MM.1S (cell line): ENCODE measurements at places on chromosomes 4 and X.

DNA sequence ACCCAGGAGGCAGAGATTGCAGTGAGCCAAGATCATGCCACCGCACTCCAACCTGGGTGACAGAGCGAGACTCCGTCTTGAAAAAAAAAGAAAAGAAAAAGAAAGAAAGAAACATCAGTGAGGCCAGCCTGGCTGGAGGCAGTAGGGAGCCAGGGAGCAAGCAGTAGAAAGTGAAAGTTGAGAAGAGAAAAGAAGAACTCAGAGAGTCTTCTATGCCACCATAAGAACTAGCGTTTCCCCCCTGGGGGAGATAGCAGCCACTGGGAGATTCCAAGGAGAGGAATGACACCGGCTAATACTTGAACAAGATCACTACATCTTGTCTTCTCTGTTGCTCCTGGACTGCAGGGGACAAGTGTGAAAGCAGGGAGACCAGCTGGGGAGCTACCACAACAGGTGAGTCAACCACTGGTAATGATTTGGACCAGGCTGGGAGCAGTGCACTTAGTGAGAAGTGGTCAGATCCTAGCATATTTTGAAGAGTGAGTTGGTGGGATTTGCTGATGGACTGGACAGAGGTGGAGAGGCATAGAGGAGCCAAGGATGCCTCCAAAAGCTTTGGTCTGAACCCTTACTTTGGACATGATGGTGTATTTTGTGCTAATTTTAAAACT, 33.4 kb downstream of the SLC2A9 start:
- DNase-seq, result no peak

DNA sequence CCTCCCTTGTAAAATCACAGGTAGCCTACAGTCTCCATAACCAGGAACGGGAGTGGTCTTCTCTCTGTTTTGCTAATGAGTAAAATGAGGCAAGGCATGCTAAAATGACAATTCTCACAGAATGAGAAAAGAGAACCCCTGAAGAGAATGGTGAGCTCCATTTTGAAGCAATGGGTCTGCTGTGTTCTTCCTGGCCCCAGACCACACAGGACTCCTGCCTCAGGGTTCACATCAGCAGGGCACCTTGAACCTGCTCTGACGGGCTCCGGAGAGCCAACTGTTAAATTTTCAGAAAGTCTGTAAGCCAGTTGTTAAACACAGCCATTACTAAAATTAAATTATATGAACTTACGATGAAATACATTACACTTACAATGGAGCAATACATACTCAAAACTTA, 32.1 kb upstream of the RBM47 start:
- DNase-seq, result no peak

- DNase-seq, result no peak
Observed at GRCh38 chrX:153327561-153327960, 6.0 kb upstream of the PNMA6F start.

DNA sequence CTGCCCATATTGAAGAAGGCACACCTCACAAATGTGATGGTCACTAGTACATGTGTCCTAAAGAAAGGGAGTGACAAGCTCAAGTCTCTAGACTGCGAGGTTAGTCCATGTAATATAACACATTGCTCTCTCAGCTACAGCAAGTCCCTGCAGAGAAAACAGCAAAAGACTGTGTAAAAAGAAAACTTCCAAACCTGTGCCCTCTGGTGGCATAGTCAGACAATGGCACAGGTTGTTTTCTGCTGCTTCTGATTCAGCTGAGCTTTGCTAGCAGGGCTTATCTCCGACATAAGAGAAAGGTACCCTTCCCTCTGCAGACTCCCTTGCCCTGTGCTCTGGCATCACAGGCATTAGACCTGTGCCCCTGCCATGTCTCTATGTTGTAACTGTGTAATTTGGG, 1.4 kb upstream of the SERPINA7 start:
- DNase-seq, result peak; percentile 50

DNA sequence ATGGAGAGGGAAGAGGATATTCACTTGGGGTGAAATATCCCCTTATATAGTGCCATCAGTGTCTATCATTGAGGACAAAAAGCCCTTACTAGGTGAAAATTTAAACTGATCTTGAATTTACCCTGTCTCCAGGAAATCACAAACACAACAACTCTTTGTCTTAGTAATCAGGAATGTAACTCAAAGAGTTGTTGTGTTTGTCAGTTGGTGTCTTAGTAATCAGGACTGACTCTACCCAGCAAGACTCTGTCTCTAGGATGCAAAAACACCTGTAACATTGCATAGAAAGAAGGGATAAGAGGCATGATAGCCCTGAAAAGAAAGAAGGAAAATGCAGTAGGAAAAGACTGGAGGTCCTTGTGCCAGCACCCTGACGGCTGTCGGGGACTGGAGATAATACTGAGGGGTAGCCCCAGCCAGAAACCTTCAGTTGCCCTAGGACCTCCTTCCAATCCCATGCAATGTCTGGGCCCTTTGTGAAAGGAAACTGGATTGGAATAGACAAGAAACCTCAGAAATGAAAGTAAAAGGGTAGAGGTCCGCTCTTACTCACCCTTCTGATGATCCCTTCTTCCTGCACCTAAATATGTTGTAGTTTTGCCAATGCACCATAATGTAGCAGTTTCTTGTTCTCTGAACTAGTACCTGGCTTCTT, 45.3 kb downstream of the HMGB2 start:
- peak; percentile 34 for DNase-seq

DNA sequence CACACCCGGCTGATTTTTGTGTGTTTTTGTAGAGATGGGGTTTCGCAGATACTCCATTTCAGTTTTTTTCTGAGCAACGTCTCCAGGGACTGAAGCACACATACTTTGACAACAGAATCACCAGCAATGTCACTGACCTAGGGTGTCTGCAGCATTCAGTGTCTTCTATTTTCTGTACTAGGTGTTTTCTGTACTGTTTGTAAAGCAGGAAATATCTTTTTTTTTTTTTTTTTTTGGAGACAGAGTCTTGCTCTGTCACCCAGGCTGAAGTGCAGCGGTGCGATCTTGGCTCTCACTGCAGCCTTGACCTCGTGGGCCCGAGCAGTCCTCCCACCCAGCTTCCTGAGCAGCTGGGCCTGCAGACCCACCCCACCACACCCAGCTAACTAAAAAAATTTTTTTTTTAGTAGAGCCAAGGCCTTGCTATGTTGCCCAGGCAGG, 8.9 kb downstream of the ADD1 start:
- DNase-seq, result no peak

- no peak for DNase-seq
Observed at GRCh38 chr4:185665655-185666054, 130.3 kb upstream of the PDLIM3 start.

DNA sequence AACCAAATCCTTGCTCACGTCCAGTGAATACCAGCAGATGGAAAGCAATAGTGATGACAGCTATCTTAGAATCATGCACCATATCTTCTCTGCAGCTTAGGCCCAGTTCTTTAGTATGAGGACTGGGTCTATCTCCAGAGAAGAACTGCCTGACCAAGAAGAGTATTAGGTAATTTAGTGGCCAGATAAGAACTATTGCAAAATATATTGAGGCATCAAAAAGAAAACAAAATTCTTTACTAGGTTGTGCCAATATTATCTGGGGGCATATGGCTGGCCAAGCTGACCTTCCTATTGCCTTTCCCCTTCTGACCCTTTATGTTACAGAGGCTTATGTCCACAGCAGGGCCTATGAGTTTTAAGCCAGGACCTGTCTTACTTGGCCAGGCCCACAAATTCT, 91.2 kb downstream of the RLIM start:
- DNase-seq, result no peak

DNA sequence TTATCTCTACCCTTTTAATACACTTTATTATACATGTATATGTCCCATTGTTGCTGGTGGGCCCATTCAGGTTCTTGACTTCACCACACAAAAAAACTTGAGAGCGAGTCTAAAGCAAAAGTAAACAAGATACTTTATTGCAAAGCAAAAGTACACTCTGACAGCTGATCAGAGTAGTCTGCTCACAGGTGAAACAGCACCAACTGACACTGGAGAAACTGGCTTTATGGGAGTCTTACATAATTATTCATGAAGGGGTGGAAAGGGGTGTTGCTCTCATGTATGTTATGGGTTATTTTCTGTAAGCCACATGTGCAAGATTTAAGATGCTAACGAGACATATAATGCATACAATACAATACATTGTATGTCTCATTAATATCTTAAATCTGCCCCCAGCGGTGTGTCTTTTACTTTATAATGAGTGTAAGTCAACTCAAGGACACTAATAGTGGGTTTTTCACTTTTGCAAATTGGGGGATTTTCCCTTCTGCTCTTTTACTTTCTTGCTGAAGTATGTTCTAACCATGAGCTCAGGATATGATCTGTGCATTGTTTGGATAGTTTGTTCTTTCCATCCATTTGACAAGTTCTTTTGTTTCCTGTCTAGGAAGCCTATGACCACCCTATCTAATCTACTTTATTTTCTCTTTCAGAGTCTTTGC, 256.1 kb upstream of the ITM2A start:
- DNase-seq, result no peak
